IMR-90 (cell line): ENCODE measurements at places on chromosomes 6 and 20.

DNA sequence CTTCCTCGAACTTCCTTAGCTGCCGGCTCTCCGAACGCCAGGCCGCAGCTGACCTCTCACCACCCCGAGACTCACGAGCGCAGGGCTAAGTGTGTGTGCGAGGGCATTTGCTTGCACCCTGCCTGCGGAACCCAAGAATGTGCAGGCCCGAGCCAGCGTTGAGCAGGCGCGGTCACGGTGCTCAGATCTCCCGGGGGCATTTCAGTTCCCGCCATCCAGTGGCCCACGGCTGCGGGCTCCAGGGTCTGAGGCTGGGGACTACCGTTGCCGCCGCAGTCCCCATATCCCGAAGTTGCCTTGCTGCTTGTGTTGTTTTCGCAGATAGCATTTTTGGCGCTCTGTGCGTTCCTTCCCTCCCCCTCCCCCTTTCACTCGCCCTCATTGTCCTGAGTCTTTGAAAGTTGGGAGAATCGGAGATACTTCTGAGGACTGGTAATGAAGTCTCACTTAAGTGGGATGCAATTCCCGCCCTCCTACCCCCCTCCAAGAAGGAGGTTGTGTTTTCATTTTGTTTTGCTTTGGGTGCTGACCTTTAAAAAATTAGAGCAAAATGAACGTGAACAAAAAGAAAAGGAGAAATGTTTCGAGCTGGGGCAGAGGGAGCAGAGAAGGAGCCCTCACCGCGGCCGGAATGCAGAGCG lies 1.7 kb downstream of the NR2E1 start:
- no peak for DNase-seq

DNA sequence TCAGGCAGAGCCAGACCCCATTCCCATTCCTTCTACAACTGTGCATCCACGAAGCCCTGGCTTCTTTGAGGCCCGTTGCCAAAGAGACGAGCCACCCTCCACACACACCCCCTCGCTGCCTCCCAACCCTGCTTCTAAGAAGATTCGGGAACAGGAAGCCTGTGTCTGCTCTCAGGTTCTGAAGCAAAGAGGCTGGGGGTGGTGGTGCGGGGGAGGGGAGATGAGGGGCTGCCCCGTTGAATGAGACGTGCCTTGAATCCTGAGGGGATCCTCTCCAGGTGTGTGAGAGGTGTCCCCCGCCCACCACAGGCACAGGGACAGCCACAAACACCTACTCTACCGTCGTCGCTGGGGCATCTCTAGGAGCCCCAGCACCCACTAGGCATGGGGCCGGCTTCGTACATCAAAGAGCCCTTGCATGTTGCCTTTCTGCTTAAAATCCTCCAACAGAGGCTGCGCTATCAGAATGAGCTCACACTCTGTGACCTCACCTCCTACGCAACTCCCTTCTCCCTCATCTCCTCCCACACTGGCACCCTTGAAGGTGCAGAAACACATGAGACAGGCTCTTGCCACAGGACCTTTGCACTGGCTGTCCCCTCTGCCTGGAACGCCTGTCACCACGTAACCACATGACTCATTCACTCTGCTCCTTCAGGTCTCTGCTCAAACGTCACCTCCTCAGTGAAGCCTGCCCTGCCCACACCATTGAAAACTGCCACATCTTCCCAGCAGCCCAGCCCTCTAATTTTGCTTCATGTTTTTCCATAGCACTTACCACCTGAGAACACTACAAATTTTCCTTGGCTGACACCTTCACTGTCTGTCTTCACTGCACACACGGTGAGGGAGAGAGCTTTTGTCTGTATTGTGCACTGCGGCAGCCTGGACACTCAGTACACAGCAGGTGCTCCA lies 58.5 kb downstream of the PREX1 start:
- no peak for DNase-seq

- no peak for DNase-seq
Observed at GRCh38 chr6:1540864-1541521, 68.7 kb upstream of the FOXC1 start.

GRCh38 chr6:67345946-67346345 lies 1289.1 kb upstream of the ADGRB3 start:
- DNase-seq, result no peak

- DNase-seq, result peak; percentile 63
Observed at GRCh38 chr20:17967521-17968365, 851 bp downstream of the SNX5 start.

- DNase-seq, result no peak
Observed at GRCh38 chr6:21306546-21306945, 287.0 kb upstream of the SOX4 start.

DNA sequence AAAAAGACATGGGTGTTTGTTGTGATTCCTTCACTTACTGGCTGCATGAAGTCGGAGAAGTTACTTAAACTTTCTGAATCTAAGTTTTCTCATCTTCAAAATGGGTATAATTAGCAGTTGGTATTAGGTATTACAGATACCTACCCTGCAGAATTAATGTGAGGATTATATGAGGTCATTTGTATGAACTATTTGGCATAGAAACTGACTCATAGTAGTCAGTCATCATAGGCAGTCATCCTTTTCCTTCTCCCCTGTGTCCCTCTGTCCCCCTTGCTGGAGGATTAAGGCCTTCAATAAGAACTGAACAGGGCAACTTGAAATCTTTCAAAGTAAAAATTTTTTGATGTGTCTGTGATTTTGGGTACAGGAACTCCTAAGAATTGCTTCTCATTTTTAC lies 26.3 kb downstream of the RALGAPB start:
- DNase-seq, result peak; percentile 13

DNA sequence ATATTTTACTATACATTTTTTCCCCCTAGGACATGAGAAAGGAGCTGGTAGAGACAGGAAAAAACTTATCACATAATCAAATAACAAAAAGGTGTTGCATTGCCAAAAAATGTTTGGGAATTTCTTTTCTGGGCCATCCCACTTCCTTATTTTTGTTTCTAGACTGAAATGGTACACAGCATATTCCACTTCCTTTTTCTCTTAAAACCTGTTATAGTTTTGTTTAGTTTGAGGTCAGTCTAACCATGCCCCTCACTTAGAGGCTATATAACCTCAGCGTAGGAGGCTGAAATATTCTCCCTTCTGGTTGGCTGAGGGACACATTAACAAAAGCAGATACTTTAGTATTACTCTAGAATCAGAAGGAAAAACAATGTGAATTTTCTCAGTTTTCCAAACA lies 323.9 kb downstream of the GJA1 start:
- no peak for DNase-seq

DNA sequence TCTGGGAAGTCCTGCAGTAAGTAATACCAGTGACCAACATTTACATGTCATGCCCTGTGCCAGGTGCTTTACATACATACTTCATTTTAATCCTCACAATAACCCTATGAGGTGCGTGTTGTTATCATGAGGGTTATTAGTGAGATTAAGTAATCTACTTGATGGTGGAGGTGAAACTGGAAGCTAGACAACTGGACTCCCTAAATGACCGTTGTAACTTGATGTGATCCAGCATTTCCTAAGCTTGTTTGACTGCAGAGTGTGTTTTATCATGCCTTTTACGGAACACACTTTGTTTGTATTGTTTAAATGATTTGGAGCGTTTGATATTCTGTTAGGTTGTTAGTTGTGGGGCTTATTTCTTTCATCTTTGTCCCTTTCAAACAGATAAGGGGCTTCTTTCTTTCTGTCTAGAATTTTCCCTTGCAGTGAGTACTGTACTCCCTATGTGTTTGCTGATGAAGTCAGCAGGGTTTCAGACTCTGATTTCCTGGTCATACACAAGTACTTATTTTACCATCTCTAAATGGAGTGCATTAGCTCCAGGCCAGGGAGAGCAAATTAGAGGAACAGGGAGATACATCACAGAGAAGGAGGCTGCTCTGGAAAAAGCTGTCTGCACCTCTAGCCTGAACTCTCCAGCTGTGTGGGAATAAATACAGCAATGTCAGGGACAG lies 29.7 kb downstream of the CHMP4B start:
- no peak for DNase-seq

DNA sequence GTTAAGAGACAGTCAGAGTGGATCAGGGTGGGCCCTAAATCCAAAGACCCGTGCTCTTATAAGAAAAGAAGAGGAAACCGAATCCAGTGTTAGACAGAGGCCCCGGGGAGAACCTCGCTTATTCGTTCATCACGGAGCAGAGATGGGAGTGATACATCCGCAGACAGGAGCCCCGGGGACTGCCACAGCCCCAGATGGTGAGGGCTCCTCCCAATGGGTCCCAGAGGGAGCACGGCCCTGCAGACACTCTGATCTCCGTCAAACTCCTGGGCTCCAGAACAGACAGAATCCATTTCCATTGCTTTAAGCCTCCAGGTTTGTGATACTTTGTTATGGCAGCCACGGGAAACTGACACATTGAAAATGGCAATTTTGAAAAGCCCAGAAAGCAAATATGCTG lies 47.0 kb downstream of the CDH4 start:
- no peak for DNase-seq

- peak; percentile 83 for DNase-seq
Observed at GRCh38 chr6:117605169-117605826, 3.0 kb upstream of the GOPC start.

DNA sequence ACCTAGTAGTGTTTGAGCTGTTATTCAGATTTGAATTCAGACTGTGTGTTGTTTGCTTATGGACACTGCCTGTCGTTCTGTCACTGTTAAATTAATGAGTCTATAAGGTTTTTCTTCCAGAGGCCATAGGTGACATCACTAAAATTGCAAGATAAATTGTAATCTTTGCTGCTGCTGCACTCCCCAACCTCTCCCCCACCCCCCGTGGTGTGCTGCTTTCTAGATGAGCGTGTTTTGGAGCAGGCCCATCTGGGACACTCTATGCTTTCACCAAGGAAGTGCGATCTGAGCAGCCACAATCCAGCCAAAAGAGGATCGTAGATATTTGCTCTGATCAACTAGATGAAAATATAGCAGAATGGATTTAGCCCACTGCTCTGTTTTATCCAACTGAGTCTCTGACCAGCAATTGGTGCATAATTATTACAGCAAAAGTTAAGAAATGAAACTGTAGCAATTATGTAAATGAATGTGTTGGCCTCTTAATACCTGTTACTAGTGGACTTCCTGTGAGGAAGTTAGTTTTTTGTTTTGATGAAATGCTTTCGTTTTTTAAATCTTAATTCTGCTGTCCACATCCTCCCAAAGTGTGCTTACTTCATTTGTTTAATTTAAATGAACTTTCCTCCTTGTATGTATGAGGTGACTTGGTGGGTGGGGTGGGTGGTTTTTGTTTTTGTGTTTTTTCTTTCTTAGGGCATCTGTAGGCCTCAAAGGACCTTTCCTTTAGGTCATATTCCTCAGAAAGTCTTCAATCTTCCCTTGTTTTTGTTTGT lies 58.1 kb downstream of the RPRD1B start:
- DNase-seq, result peak; percentile 27

GRCh38 chr6:126167726-126168125 lies 172.2 kb upstream of the CENPW start:
- DNase-seq, result peak; percentile 38

DNA sequence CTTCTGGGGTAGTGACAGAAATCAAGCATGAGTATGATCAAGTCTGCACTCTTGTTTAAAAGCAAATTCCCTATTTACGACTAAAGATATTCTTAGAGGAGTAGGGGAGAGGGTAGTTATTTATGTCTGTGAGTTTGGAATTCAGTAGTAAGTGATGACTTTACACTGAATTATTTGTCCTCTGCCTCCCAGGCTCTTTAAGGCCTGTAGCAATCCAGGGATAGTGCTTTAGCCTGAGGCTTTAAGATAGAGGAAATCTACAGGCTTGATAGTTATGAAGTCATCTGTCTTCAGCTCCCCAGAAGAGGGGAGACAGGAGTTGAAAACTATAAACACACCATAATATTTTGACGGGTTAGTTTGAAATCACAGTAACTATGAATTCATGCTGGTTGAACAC lies 664.5 kb downstream of the EPM2A start:
- peak; percentile 83 for DNase-seq

GRCh38 chr20:44306927-44307326 lies 4.1 kb downstream of the FITM2 start:
- DNase-seq, result no peak

- no peak for DNase-seq
Observed at GRCh38 chr6:110098511-110099116, 80.9 kb downstream of the WASF1 start.

DNA sequence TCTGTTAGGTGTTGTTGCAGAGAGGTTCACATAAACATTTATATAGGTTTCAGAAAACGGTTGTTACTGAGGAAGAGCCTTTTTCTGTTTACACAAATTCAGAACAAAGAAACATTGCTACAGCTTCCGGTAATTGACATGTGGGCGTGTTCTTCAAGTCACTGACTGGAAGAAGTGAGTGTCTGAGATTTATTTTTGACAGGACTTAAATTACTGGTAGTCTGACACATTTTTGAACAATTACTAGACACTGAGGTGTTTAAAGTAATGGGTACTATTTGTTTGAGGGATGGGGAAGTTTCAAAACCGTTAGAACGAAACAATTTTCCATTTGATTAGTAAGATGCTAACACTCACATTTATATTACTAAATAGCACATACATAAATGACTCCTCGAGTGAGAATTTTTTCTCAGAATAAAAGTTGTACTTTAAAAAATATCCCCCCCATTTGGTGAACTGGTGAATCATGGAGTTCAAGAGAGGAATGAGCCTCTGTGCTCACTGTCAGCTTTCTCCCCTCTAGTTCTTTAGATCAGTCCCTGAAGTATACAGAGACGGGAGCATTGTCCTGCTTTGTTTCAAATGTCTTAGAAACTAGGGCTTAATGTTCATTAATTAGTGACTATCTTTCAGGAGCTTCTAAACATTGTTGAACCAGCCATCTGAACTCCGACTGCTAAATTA lies 98.7 kb downstream of the TSHZ2 start:
- DNase-seq, result no peak

GRCh38 chr20:1619861-1620444 lies at the start of gene SIRPB1:
Gene SIRPB1 (minus strand): TSS chr20:1620009. CDS start chr20:1619944, 65 bp downstream.
- DNase-seq, result peak; percentile 0

DNA sequence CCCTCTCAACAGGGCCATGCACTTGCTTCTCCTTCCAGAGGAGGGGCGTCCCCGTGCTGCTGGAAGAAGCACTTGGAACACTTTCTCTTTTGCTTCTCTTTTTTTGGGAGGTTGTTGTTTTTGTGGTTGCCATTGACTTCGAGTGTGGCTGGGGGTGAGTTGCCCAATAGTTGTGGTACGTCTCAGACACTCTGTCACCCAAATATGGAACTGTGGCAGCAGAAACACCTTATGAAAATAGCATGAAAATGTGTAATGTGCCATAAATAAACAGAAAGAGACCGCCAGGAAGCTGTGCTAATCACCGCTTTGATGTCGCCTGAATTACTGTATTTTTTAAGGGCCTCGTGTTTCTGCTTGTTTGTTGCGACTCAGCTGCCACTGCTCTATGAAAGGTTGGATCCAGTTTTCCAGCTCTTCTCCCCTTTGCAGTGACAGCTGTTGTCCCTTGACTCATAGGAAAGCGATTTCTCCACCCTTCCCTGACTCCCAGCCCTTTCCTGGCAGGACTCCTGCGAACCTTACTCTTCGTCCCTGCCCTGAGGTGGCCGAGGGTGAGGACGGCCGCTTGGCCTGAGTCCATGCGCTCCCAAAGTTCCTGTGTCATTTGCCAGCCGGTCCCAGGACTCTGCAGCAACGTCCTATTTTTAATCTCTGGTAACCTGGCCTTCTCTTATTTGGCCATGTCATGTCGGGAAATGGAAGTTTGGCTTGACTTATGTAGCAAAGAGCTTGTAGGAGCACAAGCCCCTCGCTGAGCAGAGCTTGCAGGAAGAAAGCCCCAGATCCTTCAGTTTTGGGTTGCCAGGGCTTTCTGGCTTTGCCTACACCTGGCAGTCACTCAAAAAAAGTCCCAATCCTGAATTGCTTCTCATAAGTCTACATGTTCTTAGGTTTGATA lies 694.6 kb downstream of the QKI start:
- no peak for DNase-seq

- no peak for DNase-seq
Observed at GRCh38 chr6:36669002-36669401, 9.5 kb upstream of the CDKN1A start.

GRCh38 chr6:170127151-170127550 lies 163.7 kb downstream of the DLL1 start:
- DNase-seq, result no peak
